ENCODE measurements at places on chromosomes 2 and 18. TPM values are rescaled to one million over a fixed set of nuclear protein-coding genes. Genes with fewer than 3 reads are reported as not detected.

FAP gene
- total RNA-seq, result 27.6 TPM

ICOS gene
- total RNA-seq, result not detected

LRRTM4 gene
- total RNA-seq, result 12.6 TPM

RNU2-63P gene
- not detected for total RNA-seq

CGREF1 gene
- total RNA-seq, result 22.7 TPM

DYNAP gene
- total RNA-seq, result not detected

MALL gene
- total RNA-seq, result 8.8 TPM

GPR39 gene
- 0.79 TPM for total RNA-seq

GALNT5 gene
- total RNA-seq, result 2.4 TPM

GPR35 gene
- 2.6 TPM for total RNA-seq

CLHC1 gene
- total RNA-seq, result 29.6 TPM

RBM43 gene
- total RNA-seq, result 11.5 TPM

SRD5A2 gene
- total RNA-seq, result 0.59 TPM

OSBPL6 gene
- 7.3 TPM for total RNA-seq

DAPL1 gene
- 1.8 TPM for total RNA-seq

PDCD1 gene
- 0.20 TPM for total RNA-seq

SERPINB12 gene
- not detected for total RNA-seq

NT5C1B gene
- total RNA-seq, result not detected

KATNAL2 gene
- 9.6 TPM for total RNA-seq

CD8B2 gene
- 0.40 TPM for total RNA-seq

TEX44 gene
- total RNA-seq, result not detected

ZCCHC2 gene
- total RNA-seq, result 15.5 TPM

SPDYA gene
- total RNA-seq, result 1.5 TPM

TANC1 gene
- total RNA-seq, result 31.6 TPM

LINC00305 gene
- not detected for total RNA-seq

FHL2 gene
- total RNA-seq, result 23.4 TPM

TBC1D8 gene
- 16.7 TPM for total RNA-seq

CNGA3 gene
- 7.1 TPM for total RNA-seq

GPR155 gene
- total RNA-seq, result 15.4 TPM

FBXO36 gene
- 9.3 TPM for total RNA-seq

HOXD9 gene
- total RNA-seq, result 3.2 TPM

HOXD10 gene
- total RNA-seq, result not detected

SOWAHC gene
- 19.5 TPM for total RNA-seq

EGR4 gene
- not detected for total RNA-seq

MC5R gene
- total RNA-seq, result 0.30 TPM

ERBB4 gene
- 21.6 TPM for total RNA-seq

ALLC gene
- total RNA-seq, result 8.2 TPM

ZSCAN30 gene
- 22.7 TPM for total RNA-seq
